ENCODE measurements at places on chromosomes 4 and X. TPM values are rescaled to one million over a fixed set of nuclear protein-coding genes. Genes with fewer than 3 reads are reported as not detected.
A peak's percentile ranks its signal among the peaks of the same experiment; 100 is the strongest.

GRCh38 chr4:103308248-103308561, 110.1 kb upstream of the CENPE start:
- no peak overlapping the region for H3K27ac ChIP-seq
- no peaks in the 10 kb centered on the region for H3K4me1 ChIP-seq
- H3K27me3 ChIP-seq, result no peaks in the 10 kb centered on the region
- H3K36me3 ChIP-seq, result no peaks in the 10 kb centered on the region

- peak overlapping the region; percentile 82 for H3K27ac ChIP-seq
- peaks cover 27% of the 10 kb centered on the region for H3K36me3 ChIP-seq
- DNase-seq, result no peak
- H3K27me3 ChIP-seq, result no peaks in the 10 kb centered on the region
- peaks cover 57% of the 10 kb centered on the region for H3K4me1 ChIP-seq
- peak overlapping the region; percentile 12 for H3K4me3 ChIP-seq
These were observed 130.3 kb downstream of the DIPK2B start for GRCh38 chrX:45070116-45071007.

- no peaks in the 10 kb centered on the region for H3K36me3 ChIP-seq
- H3K27me3 ChIP-seq, result no peaks in the 10 kb centered on the region
- DNase-seq, result no peak
These were observed 35.8 kb downstream of the CHRDL1 start for GRCh38 chrX:110759785-110760184.

DNA sequence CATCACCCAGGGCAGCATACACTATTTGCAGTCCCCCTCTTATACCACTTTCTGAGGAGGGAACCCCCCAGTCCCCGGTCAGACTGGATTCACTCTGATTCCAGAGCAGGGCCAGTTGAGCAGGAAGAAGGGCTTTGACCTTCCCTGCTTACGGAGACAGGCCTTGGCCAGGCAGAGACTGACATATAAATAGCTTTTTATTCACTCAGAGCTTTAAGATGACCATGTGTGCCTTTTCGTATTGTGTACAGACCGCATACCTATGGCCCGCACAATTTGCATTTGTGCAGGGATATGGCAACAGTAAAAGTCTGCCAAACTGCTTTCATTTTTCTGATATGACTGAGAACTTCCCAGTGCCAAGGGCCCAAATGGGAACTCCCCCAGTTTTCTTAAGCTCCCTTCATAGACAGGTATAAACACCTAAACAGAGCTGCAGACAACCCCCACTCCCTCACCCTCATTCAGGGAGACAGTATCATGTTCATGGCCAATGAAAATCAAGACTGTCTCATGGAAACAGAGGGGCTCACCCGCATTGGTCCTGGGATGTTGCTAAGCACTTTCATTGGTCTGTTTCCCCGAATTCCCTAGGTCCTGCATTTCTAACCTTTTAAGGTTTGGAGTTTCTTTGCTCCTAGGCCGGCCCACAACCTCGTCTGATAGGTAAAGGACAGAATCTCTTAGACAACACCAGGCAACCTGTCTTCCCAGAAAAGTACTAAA, 86.0 kb downstream of the RTL5 start:
- no peaks in the 10 kb centered on the region for H3K27me3 ChIP-seq
- H3K36me3 ChIP-seq, result no peaks in the 10 kb centered on the region
- DNase-seq, result no peak
- H3K4me3 ChIP-seq, result no peak overlapping the region

GRCh38 chr4:720111-720860, 14.7 kb downstream of the PCGF3 start:
- no peak for DNase-seq
- H3K4me1 ChIP-seq, result peaks cover 4% of the 10 kb centered on the region
- no peaks in the 10 kb centered on the region for H3K27me3 ChIP-seq
- no peak overlapping the region for H3K4me3 ChIP-seq
- peaks cover 23% of the 10 kb centered on the region for H3K36me3 ChIP-seq
- H3K27ac ChIP-seq, result no peak overlapping the region

- no peak overlapping the region for H3K27ac ChIP-seq
- H3K27me3 ChIP-seq, result no peaks in the 10 kb centered on the region
- H3K4me3 ChIP-seq, result no peak overlapping the region
- H3K36me3 ChIP-seq, result no peaks in the 10 kb centered on the region
- peaks cover 12% of the 10 kb centered on the region for H3K4me1 ChIP-seq
- no peak for DNase-seq
These were observed 30.4 kb downstream of the FAM13A start for GRCh38 chr4:89026542-89026941.

GRCh38 chr4:45741897-45742296, 382.0 kb downstream of the GABRG1 start:
- H3K4me3 ChIP-seq, result no peak overlapping the region
- H3K27me3 ChIP-seq, result no peaks in the 10 kb centered on the region

DNA sequence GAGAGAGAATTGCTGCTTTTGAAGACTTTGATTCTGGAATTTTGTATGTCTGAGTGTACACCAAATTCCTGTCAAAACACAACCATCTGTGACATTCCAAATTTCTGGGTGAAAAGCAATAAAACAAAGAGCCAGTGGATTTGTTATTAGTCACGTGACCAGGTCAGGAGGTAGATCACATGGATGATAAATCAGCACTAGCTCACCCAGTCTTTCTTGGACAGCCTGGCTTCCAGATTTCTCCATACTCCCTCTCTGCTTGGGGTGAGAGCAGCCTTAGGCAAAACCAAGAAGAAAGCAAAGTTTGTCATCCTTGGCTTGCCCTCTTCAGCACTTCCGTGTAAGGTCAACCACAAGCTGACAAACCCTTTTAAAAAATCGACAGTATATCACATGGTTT, 194.2 kb downstream of the CLCN4 start:
- DNase-seq, result no peak
- no peaks in the 10 kb centered on the region for H3K4me1 ChIP-seq
- no peaks in the 10 kb centered on the region for H3K36me3 ChIP-seq
- no peaks in the 10 kb centered on the region for H3K27me3 ChIP-seq
- no peak overlapping the region for H3K27ac ChIP-seq
- H3K4me3 ChIP-seq, result no peak overlapping the region

DNA sequence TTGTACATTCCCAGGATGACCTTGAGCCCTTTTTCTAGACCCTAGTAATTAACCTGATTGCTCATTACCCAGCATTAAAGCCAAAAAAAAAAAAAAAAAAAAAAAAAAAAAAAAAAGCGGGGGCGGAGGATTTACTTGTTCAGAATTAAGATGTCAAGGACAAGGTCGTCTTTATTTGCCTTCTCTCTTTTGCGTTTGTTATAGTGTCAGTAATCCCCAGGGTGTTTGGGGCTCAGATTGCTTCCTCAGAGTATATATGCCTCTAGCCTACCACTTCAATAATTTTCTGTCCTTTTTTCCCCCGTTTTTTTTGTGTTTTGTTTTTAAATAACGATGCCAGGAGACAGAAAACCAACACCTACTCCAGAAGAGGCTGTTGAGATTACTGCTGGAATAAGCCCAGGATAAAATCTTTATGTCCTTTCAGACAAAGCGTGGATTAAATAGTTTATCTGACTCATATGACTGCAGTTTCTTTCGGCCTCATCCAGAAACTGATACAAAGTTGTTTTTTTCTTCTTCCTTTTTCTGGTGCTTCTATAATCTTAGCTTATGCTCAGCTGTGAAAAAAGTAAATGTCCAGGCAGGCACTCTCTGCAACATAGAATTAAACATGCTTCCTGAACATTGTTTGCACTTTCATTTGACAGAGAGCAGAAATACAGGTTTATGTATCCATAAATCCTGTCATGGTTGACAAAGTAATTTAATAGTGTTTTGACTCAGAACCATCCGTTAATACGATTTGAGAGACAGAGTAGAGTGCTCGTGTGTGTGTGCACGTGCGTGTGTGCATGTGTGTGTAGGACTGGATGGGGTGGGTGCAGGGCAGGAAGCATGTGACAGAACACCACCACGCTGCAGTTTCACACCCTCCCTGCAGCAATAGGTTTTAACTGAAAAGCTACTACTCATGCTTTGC, 138.6 kb downstream of the AFF1 start:
- peaks cover 3% of the 10 kb centered on the region for H3K36me3 ChIP-seq
- H3K4me3 ChIP-seq, result peak overlapping the region; percentile 54
- H3K4me1 ChIP-seq, result peaks cover 49% of the 10 kb centered on the region
- H3K27ac ChIP-seq, result peak overlapping the region; percentile 71
- no peaks in the 10 kb centered on the region for H3K27me3 ChIP-seq
- peak; percentile 80 for DNase-seq

DNA sequence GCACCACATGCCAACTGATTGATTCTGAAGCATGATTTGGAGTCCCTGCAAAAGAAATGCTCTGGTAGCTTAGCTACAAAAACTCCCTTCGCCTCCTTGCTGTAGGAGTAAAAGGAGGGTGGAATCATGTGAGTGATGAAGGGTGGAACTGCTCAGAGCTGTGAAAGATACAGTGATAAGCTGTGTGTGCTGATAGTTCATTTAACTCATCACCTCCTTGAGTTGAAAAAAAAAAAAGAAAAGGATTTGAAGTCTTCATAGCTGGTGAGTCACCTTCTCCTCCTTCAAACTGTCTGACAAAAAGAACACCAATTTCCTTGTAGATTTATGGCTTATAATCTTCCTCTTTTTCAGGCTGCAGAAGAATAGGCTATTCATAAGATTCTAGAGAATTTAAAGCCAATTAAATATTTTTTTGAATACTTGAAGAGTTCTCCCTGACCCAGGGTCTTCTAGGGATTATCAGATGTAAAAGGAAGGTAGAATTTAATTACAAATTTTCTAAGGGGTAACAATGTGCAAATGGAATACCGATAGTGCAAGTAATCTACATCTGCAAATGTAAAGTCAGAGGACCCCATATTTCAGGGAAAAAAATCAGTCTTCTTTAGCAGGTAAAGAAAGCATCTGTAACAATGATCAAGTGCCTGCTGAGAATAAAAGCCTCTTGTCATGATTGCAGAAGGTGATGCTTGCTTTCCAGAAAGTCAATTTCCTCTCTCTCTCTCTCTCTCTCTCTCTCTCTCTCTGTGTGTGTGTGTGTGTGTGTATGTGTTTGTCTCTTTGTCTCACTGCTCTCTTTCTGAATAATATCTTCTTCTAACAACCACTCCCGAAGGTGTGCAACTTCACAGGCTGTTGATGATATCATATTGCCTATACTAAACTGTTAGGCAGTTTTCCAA, 208.8 kb upstream of the VEGFC start:
- H3K4me1 ChIP-seq, result no peaks in the 10 kb centered on the region
- no peak overlapping the region for H3K27ac ChIP-seq
- no peak overlapping the region for H3K4me3 ChIP-seq
- H3K27me3 ChIP-seq, result no peaks in the 10 kb centered on the region

SERTM2 gene
- total RNA-seq, result not detected

NR3C2 gene
- 4.2 TPM for total RNA-seq

BANK1 gene
- not detected for total RNA-seq

KCND1 gene
- 2.4 TPM for total RNA-seq
